ENCODE measurements at places on chromosomes 12 and 14.

GRCh38 chr12:63900922-63901793 is 56.7 kb downstream of the SRGAP1 start:
- no peak for DNase-seq

DNA sequence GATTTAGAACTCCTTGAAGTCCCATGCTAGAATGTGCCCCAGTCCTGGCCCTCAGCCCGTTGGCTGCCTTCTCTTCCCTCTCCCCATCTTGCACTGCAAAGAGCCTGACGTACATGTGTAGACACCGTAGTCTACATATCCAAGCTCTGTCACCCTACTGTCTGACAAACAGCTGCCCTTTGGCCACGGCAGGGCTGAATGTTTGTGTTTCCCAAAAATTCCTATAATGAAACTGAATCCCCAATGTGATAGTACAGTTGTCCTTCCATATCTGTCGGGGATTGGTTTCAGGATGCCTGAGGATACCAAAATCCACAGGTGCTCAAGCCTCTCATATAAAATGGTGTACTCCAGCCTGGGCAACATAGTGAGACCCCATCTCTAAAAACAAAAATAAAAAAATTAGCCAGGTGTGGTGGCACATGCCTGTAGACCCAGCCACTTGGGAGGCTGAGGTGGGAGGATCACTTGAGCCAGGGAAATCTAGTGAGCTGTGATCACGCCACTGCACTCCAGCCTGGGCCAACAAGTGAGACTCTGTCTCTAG is 12.3 kb upstream of the TFCP2 start:
- peak; percentile 5 for DNase-seq

GRCh38 chr12:88310666-88311065 is 168.6 kb downstream of the TMTC3 start:
- no peak for DNase-seq

DNA sequence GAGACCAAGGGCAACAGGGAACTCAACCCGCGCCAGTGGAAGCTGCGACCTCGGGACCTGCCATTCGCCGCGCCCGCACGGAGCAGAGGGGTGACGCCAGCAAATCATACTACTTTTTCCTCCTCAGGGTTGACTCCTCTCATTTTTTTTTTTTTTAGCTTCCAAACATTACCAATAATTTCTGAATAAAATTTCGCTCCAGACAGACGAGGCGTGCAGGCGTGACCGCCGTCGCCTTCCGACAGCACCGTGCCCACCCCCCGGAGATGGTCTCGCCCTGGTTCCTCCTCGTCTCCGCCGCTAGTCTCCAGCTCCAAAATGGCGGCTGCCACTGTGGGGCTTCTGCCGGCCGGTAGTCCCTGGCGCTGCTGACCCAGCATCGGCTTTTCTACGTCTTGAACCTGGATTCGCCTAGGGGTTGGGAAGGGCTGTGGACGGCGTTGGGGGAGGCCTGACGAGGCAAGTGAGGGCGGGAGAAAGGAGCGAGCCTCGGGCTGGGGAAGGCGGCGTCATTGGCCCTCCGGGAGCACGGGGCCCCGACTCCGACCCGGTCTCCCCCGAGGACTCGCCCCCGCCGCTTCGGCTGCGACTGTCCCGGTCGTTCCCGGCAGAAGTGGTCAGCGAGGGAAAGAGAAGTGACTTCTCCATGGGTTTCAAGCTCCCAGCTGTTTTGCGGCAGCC is at the start of the genes CPSF2 and NDUFB1:
Gene CPSF2, plus strand, starts transcription at position 300 of the 681 bp plus-strand sequence. CDS start 9,016 bp downstream, outside the sequence.
Gene NDUFB1, minus strand, starts transcription at position 37 of the 681 bp plus-strand sequence. CDS start 4,069 bp downstream, outside the sequence.
- DNase-seq, result peak; percentile 90

DNA sequence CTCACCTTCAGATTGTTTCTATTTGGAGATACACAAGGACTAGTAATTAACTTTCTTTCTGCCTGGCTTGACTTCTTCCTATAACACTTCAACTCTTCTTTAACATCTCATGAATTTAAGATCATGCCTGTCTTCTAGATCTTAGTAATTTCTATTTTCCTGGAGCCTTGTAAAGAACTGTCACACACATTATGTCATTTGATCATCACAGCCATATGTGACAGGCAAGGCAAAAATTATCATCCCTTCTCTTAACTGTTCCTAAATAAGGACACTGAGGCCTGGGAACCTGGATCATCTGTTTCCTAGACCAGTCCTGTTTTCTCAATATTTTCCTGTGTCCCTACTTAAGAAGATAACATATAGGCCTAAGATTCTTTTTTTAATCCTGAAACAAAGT is 27.2 kb downstream of the NRDE2 start:
- DNase-seq, result no peak

GRCh38 chr14:104975481-104976197 is 2.5 kb downstream of the AHNAK2 start:
- no peak for DNase-seq

DNA sequence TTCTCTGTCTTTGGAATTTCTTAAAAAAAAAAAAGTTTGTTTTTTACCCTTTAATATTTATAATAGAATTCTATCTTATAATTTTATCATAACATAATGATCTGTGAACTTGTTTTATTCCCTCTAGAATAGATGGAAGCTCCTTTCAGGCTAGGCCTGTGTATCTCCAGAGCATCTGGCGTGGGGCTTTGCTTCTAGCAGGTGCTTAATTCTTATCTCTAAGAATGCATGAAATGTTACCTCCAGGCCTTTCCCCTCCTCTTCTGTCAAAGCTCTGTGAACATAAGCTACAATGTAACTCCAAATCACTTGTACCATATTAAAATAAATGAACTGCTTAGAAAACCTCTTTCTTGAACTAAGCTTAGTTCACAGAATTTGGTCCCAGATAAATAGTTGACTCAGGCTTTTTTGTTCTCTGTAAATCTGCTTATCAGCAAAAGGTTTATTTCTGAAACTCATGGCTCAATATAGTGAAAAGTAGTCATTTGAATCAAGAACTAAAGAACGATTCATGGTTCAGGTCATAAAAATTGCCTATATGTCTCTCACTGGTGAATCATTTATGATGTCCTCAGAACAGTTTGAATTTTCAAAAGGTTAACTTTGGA is 407.1 kb downstream of the TRHDE start:
- DNase-seq, result no peak

GRCh38 chr14:106286697-106287290 is 760.4 kb downstream of the TMEM121 start:
- peak; percentile 27 for DNase-seq

GRCh38 chr12:90562671-90563070 is 392.3 kb downstream of the CCER1 start:
- no peak for DNase-seq

GRCh38 chr12:508145-508544 is 48.4 kb downstream of the B4GALNT3 start:
- no peak for DNase-seq

Data from HEK293T (cell line).